ENCODE measurements at places on chromosomes 3 and 15.
A peak's percentile ranks its signal among the peaks of the same experiment; 100 is the strongest.

DNA sequence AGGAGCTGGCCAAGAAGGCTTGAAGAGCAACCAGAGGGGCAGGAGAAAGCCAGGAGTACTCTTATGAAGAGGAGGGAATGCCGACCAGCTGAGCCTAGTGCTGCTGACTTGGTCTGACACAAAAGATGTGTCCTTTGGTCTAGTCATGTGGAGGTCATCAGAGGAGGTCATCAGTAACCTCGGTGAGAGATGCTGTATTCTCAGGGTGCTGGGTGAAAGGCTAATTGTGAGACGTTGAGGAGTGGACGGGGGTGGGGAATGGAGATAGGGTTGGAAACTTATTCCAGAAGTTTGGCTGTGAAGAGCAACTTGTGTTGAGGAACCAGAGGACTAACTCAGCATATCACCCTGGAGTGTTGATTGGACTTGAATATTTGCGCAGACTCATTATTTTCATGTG lies 5.5 kb downstream of the CRTC3 start:
- DNase-seq: no peak

- DNase-seq: no peak
Measured at GRCh38 chr15:91140601-91141000, 40.5 kb downstream of the SV2B start.

GRCh38 chr3:52352566-52352965 lies 36.4 kb downstream of the DNAH1 start:
- DNase-seq: no peak

DNA sequence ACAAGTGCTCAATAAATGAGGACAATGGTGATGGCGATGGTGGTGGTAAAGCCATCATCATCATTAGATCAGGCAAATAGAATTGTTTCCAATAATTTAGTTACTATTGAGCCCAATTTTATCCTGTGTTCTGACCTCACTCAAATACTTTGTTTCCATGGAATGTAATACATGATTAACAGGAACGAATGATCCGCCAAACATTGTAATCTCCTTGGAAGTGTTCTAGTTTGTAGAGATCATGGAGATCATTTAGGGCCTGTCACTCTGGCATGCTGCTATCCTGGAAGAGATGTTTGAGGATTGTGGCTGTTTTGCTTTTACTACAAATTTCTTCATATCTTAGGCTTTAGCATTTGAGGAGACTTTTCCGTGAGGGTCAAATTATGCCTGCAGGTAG lies 2.8 kb downstream of the COL6A6 start:
- DNase-seq: no peak

GRCh38 chr3:165854696-165855095 lies 17.5 kb upstream of the BCHE start:
- DNase-seq: peak; percentile 12

GRCh38 chr3:99541181-99541580 lies 97.2 kb upstream of the COL8A1 start:
- no peak for DNase-seq

GRCh38 chr15:89463113-89463512 lies 33.3 kb downstream of the RHCG start:
- no peak for DNase-seq

DNA sequence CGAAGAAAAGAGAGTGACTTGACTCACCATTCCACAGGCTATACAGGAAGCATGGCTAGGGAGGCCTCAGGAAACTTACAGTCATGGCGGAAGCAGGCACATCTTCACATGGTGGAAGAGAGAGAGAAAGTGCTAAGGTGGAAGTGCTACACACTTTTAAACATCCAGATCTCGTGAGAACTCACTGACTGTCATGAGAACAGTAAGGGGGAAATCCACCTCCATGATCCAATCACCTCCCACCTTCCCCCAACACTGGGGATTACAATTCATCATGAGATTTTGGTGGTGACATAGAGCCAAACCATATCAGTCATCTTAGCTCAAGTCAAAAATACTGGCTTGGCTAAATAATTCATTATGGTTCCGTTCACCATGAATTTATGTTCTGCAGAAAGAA lies 45.3 kb upstream of the NEDD4 start:
- no peak for DNase-seq

- DNase-seq: no peak
Measured at GRCh38 chr3:173066044-173067004, 74.7 kb downstream of the SPATA16 start.

DNA sequence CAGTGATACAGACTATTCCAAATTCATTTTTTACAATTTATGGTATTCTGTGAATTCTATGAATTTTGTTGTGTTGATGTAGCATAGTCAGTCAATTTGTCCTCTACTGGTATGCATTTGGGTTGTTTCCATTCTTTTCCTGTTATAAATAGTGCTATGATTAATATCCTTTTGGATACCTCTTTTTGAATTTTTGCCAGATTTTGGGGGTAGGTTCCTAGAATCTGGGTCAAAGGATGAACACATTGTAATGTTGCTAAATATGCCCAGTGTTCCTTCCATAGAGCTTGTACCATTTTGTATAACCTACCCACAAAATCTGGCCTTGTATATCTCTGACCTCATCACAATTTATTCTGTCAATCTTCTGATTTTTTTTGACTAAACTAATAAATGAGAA lies 44.4 kb upstream of the C3orf38 start:
- DNase-seq: no peak

GRCh38 chr3:87246662-87247429 lies 19.7 kb downstream of the CHMP2B start:
- DNase-seq: no peak

GRCh38 chr3:148197061-148197460 lies 500.6 kb upstream of the AGTR1 start:
- DNase-seq: no peak

- DNase-seq: no peak
Measured at GRCh38 chr3:52539010-52539653, 2.7 kb downstream of the UQCC5 start.

- no peak for DNase-seq
Measured at GRCh38 chr3:72458375-72458774, 389.9 kb downstream of the SHQ1 start.

DNA sequence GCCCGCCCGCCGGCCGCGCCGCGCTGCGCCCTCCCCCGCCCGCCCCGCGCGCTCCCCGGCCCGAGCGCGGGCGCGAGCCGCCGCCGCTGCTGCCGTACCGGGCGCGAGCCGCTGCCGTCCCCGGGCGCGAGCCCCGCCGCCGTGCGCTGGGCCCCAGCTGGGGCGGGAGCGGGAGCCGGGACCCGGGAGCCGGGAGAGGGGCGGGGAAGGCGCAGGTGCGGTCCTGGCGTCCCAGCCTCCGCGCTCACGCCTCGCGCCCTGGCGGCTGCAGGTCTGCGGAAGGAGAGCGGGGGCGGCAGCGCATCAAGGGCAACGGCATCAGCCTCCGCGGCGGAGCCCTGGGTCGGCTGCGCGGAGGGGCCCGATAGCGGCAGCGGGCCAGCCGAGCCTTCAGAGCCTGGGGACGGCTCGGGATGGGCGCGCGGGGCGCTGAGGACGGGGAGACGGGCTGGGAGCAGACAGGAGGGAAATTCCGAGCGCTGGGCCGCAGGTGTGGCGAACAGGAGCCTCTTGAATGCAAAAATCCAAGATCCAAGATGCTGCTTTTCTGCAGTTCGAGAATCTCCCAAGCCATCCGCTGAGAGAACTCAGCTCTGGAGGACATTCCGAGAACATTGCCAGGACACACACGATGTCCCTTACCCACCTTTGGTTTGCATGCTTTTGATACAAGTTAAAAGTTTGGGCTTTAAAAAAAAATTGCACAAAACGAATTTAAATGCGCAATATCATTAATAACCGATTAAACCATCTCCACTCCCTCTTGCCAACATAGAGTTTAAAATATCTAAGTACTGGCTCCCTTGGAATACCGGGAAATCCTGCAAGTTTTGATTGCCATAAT lies 251.1 kb downstream of the TJP1 start:
- DNase-seq: peak; percentile 38

DNA sequence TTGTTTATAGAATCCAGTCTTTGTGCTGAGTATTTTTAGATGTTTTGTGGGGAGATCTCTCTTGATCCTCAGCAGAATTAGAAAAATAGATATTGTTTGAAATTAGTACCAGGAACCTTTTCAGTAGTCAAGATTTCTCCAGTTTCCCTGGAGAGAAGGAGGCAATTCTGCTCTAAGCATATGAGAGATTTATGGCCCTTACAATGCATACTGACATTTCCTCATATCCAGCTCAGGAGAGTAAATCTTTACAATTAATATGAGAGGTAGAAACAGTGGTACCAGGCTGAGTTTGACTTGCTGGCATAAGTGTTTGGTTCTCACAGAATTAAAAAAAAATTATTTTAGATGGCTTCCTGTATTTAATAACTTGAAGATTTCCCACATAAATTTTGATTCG lies 239.1 kb upstream of the SGO1 start:
- DNase-seq: no peak

DNA sequence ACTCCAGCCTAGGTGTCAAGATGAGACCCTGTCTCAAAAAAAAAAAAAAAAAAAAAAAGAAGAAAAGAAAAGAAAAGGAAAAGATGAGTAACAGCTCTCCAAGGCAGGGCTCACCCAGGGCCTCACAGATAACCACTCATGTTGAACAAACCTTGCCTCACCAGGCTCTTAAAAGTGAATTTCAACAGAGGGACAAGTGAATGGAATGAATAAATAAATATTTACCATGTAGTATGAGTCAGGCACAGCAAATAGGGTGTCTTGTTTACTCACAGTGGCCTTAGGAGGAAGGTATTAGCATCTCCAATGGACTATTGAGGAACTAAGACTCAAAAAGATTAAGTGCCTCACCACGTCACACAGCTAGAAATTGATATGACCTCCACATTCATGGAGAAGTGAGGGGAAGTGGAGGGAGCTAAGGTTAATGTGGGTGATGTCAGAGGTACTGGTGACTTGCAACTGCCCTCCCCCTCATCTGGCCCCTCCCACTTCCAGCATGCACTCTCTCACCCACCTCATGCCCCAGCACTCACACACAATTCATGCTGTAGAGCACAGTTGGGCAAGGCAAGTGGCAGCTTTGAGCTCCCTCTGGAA lies 255.5 kb downstream of the UACA start:
- no peak for DNase-seq

GRCh38 chr3:30934208-30934550 lies 39.7 kb upstream of the GADL1 start:
- DNase-seq: peak; percentile 31

DNA sequence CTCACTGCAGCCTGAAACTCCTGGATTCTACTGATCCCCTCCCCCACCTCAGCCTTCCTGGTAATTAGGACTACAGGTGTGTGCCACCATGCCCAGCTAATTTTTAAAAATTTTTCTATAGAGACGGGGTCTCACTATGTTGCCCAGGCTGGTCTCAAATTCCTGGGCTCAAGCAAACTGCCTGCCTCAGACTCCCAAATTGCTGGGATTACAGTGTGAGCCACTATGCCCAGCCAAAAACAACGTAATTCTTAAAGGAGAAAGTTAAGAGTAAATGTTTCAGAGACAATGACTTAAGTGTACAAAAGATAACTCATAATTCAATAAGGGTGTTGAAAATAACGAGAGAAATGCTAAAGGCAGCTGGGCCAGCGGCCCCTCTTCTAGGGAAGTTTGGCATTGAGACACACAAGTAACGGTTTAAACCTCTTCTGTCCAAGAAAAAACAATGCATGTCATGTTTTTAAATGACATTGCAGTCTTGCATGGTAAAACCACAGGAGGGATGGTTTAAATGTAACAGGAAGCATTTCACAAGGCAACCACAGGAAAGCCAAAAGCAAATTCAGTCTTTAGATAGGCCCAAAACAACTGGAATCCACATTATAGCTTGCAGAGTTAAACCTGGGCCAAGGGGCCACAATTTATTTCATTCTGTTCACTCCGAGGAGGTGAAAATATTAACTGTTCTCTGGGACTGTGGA lies 5.1 kb downstream of the PROK2 start:
- DNase-seq: no peak

DNA sequence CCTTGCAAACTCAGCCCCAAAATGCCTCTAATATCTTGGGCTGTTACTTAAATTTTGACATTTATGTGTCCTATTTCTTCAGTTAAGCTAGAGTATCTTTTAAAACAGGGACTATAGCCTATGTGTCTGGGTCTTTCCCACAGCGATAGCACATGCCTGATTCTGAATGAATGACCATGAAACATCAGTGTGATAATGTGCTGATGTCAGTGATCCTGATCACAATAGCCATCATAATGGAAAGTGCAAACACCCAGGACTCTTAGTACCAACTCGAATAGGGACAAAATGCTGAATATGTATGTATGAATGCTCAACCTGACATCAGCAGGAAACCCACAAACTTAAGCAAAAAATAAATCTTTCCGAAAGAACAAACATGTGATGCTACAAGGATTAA lies 537.4 kb downstream of the IGSF11 start:
- no peak for DNase-seq

Data from HEK293T (cell line).